ENCODE measurements at places on chromosomes 3 and 15.

- peak; percentile 5 for DNase-seq
Measured at GRCh38 chr15:64503197-64503596, 42.8 kb downstream of the ZNF609 start.

- DNase-seq: no peak
Measured at GRCh38 chr3:13417166-13417947, 2.8 kb downstream of the NUP210 start.

DNA sequence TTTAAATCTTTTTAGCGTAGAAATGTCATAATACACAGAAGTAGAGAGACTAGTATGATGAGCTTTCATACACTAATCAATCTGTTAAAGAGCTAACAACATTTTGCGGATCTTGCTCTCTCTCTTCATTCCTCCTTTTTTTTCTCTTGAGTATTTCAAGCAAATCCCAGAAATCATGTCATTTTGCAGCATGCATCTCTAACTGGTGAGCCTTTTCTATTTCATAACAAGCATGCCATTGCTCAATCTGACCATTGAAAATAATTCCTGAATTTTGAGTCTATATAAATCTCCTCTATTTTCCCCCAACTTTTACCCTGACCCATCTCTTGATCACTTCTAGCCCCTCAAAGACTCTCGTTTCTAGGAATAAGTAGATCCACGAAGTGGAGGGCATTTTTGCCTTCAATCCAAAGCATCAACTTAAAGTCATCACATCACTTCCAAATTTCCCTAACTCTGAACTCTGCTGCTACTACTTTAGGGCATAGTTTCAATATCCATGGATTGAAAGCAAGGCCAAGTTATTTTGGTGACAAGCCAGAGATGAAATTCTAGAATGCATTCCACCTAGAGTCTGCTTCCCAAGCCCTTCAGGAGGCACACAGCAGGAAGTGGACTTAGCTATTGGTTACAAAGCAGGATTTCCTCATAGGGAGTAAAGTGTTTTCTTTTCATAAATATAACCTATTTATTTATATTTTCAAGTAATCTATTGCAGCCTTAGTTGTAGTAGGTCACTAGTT lies 253.5 kb upstream of the ZPLD1 start:
- DNase-seq: no peak

- no peak for DNase-seq
Measured at GRCh38 chr3:16400106-16400931, 113.2 kb downstream of the RFTN1 start.

DNA sequence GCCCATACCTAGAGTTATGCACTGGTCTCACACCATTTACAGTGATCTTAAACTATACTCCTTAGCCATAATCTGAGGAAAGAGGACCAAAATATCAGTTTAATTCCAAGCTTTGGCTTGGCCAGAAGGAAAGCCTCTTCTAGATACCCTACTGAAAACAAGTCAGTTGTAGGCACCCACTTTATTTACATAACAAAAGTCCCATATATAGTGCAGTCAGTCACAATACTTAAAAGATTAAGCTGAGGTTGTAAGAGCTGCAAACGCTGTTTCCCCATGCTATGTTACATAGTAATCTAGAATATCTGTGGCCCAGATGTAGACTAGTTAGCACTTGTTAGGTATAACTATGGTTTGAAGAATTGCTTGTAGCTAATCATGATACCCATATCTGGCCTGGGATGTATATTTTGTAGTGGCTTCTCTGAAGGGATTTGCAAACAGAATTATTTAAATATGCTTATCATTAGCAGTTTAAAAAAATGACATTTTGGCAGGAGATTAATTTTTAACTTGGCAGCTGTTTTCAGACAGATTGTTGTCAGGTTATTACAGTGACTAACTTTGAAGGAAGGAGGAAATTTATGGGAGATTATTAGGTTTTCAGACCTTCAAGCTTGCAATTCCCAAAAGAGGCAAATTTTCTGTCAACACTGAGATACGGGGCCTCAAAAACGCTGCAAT lies 160.4 kb upstream of the SLC2A2 start:
- DNase-seq: peak; percentile 73

DNA sequence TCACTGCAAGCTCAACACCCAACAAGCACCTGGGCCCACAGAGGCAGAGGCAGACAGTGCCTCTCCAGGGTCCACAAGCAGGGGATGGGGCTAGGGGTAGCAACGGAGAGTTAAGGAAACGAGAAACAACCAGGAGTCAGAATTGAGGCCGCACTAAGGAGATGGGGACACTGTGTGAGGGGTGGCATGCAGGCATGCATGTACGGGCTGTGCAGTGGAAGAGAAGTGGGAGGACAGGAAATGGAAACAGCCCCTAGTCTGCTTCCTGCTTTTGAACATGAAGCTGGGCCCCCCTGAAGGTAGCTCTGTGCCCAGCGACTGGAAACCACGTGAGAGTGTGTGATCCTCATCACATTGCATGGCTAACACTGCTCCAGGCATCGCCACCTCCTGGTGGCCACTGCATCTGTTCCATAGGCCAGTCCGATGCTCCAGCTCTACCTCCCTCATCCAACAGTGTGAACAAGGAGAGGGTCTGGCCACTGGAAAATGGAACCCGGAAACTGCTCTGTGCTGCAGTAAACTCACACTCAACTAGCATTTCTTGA lies 44.0 kb downstream of the XXYLT1 start:
- DNase-seq: no peak

GRCh38 chr15:45242289-45242688 lies 9.7 kb upstream of the SLC28A2 start:
- DNase-seq: no peak
